ENCODE measurements at places on chromosomes 13 and 19. TPM values are rescaled to one million over a fixed set of nuclear protein-coding genes. Genes with fewer than 3 reads are reported as not detected.

Gene SELENOV
- not detected for polyA plus RNA-seq

Gene ZNF813
- 2.6 TPM for polyA plus RNA-seq

Gene PODNL1
- polyA plus RNA-seq, result not detected

Gene TBXA2R
- polyA plus RNA-seq, result 6.1 TPM

Gene CEACAM21
- polyA plus RNA-seq, result 0.11 TPM

Gene NLRP9
- polyA plus RNA-seq, result not detected

Gene SLC25A41
- 4.0 TPM for polyA plus RNA-seq

Gene GPR12
- polyA plus RNA-seq, result not detected
